ENCODE measurements at places on chromosomes 2 and 18. TPM values are rescaled to one million over a fixed set of nuclear protein-coding genes. Genes with fewer than 3 reads are reported as not detected.

Gene MC5R
- not detected for total RNA-seq

Gene NR4A2
- 1.7 TPM for total RNA-seq

Gene KCNK3
- 0.94 TPM for total RNA-seq

Gene SLC16A14
- total RNA-seq, result 0.82 TPM

Gene TTC21B
- 3.6 TPM for total RNA-seq

Gene SLC4A3
- 3.2 TPM for total RNA-seq

Gene IL36RN
- 0.14 TPM for total RNA-seq

Gene FTCDNL1
- total RNA-seq, result 3.1 TPM

Gene HIBCH
- total RNA-seq, result 15.2 TPM

Gene DYSF
- total RNA-seq, result 0.56 TPM

Gene RGPD3
- 0.14 TPM for total RNA-seq

Gene CREG2
- 8.8 TPM for total RNA-seq

Gene FBLN7
- 0.44 TPM for total RNA-seq

Gene OTOS
- not detected for total RNA-seq

Gene ING5
- total RNA-seq, result 20.1 TPM

Gene ATF2
- total RNA-seq, result 20.6 TPM

Gene FIGN
- 2.7 TPM for total RNA-seq

Gene PLEKHH2
- total RNA-seq, result 1.5 TPM

Gene CD207
- total RNA-seq, result not detected

Gene PAIP2B
- 0.31 TPM for total RNA-seq

Gene AQP12B
- not detected for total RNA-seq

Gene PDE1A
- 0.31 TPM for total RNA-seq

Gene SNED1
- 0.83 TPM for total RNA-seq

Gene CDK15
- total RNA-seq, result not detected

Gene REL
- total RNA-seq, result 2.8 TPM

Gene CNTNAP5
- not detected for total RNA-seq

Gene LBH
- total RNA-seq, result 140 TPM

Gene IL1RL2
- total RNA-seq, result not detected

Gene PGAP1
- total RNA-seq, result 2.1 TPM

Gene WIPF1
- total RNA-seq, result 16.2 TPM

Gene C2orf68
- total RNA-seq, result 19.3 TPM

Gene FOXI3
- 0.05 TPM for total RNA-seq

Gene GALR1
- not detected for total RNA-seq

Gene SERPINB3
- 0.16 TPM for total RNA-seq

Gene AMER3
- total RNA-seq, result not detected
